Fibroblast of the aortic adventitia (primary cell): ENCODE measurements at places on chromosomes 3 and 15. TPM values are rescaled to one million over a fixed set of nuclear protein-coding genes. Genes with fewer than 3 reads are reported as not detected.

Gene DCLK3
- total RNA-seq = 0.25 TPM in 1 of 2 replicates, not detected in the other

Gene PHLDB2
- 61.9 and 79.2 TPM in 2 replicates for total RNA-seq

Gene SCN5A
- 0.08 and 0.99 TPM in 2 replicates for total RNA-seq

Gene TMCC1
- 11.2 and 16.9 TPM in 2 replicates for total RNA-seq

Gene ARPIN
- total RNA-seq = 17.6 and 23.0 TPM in 2 replicates

Gene PLAAT1
- 0.90 TPM in 1 of 2 replicates, not detected in the other for total RNA-seq

Gene PLIN1
- 0.27 and 0.41 TPM in 2 replicates for total RNA-seq

Gene CLDN18
- not detected in 2 replicates for total RNA-seq
